Calu3 (cell line): ENCODE measurements at places on chromosomes 3 and 15. TPM values are rescaled to one million over a fixed set of nuclear protein-coding genes. Genes with fewer than 3 reads are reported as not detected.
A peak's percentile ranks its signal among the peaks of the same experiment; 100 is the strongest.

DNA sequence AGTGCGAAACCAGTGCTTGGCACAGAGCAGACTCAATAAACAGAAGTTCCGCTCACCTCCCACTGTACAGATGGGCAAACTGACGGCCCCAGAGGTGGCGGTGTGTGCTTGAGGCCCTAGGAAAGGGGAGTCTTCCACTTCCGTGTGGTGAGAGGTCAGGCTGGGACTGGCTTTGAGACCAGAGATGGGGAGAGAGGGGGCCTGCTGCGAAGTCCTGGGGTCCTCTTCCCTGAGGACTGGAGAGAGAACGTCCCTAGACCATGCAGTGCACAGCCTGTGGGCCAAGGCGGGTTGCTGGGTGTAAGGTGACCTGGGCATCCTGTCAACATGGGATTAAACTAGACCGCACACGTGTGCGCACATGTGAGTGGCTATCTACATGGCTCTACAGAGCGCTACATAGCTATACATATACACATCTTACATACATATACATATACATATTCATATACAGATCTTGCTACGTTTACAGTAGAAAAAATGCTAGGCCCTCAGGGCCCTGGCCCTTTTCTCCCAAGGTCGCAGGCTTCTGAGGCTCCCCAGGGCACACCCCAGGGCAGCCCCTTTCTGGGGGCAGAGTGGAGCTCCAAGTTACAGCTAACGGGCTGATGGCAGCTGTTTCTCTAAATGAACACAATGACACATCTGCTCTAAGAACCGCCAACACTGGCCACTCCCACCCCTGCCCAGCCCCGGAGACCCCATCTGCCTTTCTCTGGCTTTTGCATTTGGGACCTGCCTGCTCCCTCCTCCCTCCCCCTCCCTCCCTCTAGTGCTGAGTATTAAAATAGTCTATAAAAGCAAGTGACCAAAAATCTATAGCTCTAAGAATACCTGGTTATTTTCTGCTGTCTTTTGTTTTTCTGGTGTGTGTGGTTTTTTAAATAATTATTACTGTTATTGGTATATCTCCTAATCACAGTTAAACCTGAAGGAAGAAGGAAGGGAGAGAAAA, 47.0 kb downstream of the HCN4 start:
- H3K27ac ChIP-seq = no peak overlapping the region
- H3K4me3 ChIP-seq = no peak overlapping the region
- H3K4me1 ChIP-seq = no peaks in the 10 kb centered on the region

- no peak for DNase-seq
- no peaks in the 10 kb centered on the region for H3K4me1 ChIP-seq
- H3K27me3 ChIP-seq = no peaks in the 10 kb centered on the region
- no peaks in the 10 kb centered on the region for H3K36me3 ChIP-seq
Observed at GRCh38 chr3:115862849-115863248, 239.5 kb downstream of the GAP43 start.

DNA sequence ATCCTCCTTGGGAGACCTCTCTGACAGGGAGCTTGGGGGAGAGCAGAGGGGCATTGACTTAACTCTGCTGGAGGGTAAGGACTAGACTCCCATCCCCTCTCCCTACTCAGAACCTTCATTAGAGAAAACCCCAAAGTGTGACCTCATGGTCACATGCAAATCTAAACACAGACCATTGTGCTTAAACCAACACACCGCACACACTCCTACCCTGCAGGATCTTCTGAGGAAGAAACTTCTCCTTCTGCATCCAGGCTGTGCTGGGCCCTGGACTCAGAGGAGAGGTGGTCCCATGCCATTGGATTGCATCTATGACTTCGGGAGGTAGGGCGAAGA, 805 bp upstream of the PARP16 start:
- H3K27me3 ChIP-seq = no peaks in the 10 kb centered on the region
- no peak overlapping the region for H3K27ac ChIP-seq
- peaks cover 6% of the 10 kb centered on the region for H3K4me1 ChIP-seq
- H3K4me3 ChIP-seq = peak overlapping the region; percentile 96

GRCh38 chr3:78589778-78590177, 1178.0 kb downstream of the ROBO1 start:
- DNase-seq = no peak
- H3K27ac ChIP-seq = no peak overlapping the region

DNA sequence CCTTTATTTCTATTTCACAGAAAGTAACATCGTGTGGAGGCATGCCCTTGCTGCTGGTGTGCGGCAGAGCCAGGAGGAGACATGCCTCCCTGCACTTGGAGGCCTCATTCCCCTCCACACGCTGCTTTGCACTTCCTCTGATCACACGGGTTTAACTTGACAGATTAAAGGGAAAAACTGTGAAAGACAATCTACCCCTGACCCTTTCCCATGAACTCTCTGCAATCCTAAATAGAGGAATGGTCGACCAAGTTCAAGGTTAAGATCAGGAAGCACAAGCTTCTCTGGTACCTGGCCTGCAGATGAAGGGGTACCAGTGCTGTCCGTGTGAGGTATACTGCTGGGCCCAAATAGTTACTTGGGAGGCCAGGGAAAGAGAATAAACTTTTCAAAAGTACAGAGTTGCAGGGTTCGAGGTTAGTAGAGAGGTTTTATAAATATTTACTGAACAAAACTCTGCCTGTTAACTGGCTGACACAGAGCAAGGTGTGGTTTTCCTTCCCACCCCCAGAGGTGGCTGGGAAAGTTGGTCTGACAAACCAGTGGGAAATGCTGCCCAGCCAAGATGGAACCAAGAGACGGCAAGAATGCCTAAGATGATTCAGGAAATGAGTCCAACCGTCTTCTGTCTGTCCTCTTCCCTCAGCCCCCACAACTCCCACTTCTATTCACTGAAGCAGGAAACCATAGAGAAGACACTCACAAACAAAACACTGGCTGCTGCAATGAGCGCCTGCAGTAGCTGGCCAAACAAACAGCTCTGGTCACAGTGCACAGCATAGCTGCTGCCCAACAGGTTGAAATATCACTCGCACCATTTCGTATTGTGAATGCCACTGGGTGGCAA, 79.6 kb downstream of the IGF2BP2 start:
- no peak for DNase-seq
- H3K4me3 ChIP-seq = no peak overlapping the region
- H3K27ac ChIP-seq = peak overlapping the region; percentile 33
- H3K36me3 ChIP-seq = peaks cover 17% of the 10 kb centered on the region
- H3K4me1 ChIP-seq = peaks cover 35% of the 10 kb centered on the region
- H3K27me3 ChIP-seq = no peaks in the 10 kb centered on the region

Gene BTBD1
- 73.2 and 77.3 TPM in 2 replicates for total RNA-seq

DNA sequence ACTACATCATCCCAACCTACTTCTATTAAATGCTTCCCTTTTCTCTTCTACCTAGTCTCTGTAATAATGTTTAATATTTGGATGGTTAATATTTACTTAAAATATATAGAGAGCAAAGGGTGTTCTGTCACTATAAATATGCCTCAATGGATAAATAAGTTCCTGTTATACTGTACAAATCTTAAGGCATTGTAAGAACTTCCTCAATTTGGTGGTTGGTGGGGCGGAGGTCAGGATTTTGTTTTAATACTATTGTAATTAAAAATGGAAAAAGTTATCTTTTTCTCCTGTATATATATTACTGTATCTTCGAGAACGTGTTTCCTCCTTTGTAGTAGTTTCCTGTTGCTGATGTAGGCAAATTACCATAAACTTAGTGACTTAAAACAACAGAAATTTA, 41.5 kb downstream of the SPRED1 start:
- no peaks in the 10 kb centered on the region for H3K36me3 ChIP-seq
- H3K27me3 ChIP-seq = no peaks in the 10 kb centered on the region
- H3K4me1 ChIP-seq = no peaks in the 10 kb centered on the region

DNA sequence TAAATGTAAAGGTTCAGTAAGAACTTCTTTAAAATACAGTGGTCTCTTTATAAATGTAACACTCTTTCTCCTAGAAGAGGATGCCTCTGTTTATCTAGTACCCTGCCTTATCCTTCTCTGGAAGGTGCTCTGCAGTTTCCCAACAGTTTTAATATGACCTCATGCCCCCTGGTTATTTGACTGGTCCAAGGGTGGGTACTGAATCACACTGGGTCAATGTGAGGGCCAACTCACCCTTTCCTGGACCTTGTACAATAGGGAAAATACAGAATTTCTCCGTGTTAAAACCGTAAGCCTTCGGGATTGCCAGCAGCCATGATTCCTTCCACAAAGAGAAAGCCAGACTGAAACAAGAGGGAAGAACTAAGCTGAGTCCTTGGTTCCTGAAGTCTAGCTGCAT, 9.2 kb downstream of the DCBLD2 start:
- no peaks in the 10 kb centered on the region for H3K27me3 ChIP-seq
- H3K4me1 ChIP-seq = peaks cover 26% of the 10 kb centered on the region
- peak overlapping the region; percentile 51 for H3K27ac ChIP-seq
- no peak overlapping the region for H3K4me3 ChIP-seq

DNA sequence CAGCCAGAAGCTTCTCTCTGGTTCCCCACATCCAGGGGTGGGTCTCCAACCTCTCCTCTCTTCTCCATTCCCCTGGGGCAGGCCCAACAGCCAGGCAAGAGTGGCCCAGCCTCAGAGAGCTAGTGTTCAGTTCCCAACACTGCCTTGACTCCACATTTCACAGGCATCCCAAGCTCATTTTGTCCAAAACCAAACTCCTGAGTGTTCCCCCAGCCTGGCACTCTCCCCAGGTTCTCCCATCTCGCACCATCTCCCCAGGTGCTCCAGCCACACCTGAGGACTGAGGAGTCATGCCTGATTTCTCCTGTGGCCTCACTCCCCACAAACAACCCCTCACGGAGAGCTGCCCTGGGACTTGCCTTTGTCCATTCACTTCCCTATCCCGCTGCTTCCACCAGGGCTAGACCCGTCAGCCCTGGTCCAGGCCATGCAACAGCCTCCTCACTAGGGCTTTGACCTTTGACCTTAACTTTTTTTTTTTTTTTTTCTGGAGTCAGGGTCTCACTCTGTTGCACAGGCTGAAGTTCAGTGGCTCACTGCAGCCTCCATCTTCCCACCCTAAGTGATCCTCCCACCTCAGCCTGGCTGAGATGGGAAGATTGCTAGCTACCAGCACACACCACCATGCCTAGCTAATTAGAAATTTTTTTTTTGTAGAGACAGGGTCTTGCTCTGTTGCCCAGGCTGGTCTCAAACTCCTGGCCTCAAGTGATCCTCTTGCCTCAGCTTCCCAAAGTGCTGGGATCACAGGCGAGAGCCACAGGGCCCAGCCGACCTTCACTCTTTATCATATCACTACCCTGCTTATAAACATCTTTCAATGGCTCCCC, 3.9 kb upstream of the CSK start:
- H3K4me1 ChIP-seq = peaks cover 13% of the 10 kb centered on the region
- H3K36me3 ChIP-seq = peaks cover 9% of the 10 kb centered on the region
- peaks cover 14% of the 10 kb centered on the region for H3K27me3 ChIP-seq
- no peak for DNase-seq
- H3K27ac ChIP-seq = no peak overlapping the region

- no peak for DNase-seq
- no peaks in the 10 kb centered on the region for H3K4me1 ChIP-seq
- no peak overlapping the region for H3K27ac ChIP-seq
- no peaks in the 10 kb centered on the region for H3K36me3 ChIP-seq
- no peaks in the 10 kb centered on the region for H3K27me3 ChIP-seq
Observed at GRCh38 chr3:118597184-118597583, 437.5 kb downstream of the IGSF11 start.

GRCh38 chr15:61644550-61644949, 415.4 kb upstream of the RORA start:
- peaks cover 92% of the 10 kb centered on the region for H3K27me3 ChIP-seq
- no peaks in the 10 kb centered on the region for H3K36me3 ChIP-seq
- no peak for DNase-seq
- no peak overlapping the region for H3K4me3 ChIP-seq
- no peak overlapping the region for H3K27ac ChIP-seq
- H3K4me1 ChIP-seq = no peaks in the 10 kb centered on the region

DNA sequence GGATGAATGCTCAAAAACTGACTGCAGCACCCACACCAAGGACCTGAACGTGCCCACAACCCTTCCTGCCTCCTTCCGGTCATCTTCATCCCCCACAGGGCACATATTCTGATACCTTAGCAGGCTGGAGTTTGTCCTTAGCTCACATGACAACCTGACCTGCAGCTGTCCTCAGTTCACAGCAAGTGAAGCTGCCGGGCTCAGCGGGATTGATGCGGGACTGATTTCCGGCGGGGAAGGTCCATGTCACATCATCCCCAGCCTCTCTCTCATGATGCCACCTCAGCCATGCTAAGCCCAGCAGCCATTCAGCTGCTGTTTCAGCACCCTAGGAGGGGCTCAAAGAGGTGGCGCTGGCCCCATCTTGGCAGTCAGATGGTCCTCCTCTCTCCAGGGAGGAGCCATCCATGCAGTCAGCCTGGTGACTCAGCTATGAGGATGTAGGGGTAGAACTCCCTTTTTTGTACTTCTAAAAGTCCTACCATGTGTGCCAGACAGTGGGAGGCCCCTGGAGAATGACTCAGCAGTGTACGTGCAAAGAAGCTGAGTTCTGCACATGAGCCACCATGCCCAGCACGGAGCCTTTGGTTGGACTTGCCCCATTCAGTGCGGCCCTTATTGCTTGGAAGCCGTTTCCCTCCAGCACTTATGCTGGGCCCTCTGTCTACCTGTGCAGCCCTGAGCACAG, 9.5 kb downstream of the CA12 start:
- H3K27me3 ChIP-seq = no peaks in the 10 kb centered on the region
- H3K36me3 ChIP-seq = peaks cover 19% of the 10 kb centered on the region
- H3K4me1 ChIP-seq = peaks cover 60% of the 10 kb centered on the region
- DNase-seq = peak; percentile 52
- H3K27ac ChIP-seq = no peak overlapping the region

DNA sequence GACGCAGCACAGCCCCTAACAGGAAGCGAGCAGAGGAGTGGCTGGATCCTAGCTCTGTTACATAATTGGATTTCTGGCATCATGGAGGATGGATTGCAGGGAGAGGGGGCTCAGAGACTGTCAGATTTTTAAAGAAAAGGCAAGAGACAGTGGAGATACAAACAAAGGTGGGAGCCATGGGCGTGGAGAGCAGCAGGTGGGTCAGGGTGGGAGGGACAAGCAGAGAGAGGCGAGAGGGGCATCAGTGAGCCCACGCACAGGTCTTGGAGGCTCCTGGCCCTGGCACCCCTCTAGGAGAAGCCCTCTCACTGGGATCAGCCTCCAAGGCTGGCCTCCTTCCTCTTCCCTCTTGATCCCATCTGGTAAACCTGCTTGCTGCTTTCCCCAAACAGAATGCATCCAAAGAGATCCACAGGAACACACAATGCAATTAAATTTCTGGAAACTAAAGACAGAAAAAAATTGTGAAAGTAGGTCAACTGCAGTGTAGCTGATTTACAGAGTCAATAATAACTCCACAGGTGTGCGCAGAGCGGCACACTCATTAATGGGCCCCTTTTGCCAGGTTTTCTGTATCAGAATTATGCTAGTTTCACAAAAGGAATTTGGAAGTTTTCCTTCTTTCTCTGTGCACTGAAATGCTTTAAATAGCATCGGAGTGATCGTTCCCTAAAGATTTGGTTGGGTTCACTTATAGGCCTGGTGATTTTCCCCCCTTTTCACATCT, 66.1 kb downstream of the LSM3 start:
- no peak for DNase-seq
- H3K27me3 ChIP-seq = no peaks in the 10 kb centered on the region

- H3K4me1 ChIP-seq = peaks cover 45% of the 10 kb centered on the region
- DNase-seq = no peak
- H3K27ac ChIP-seq = peak overlapping the region; percentile 71
Observed at GRCh38 chr3:146523531-146523930, 20.9 kb downstream of the PLSCR1 start.

GRCh38 chr3:13866041-13866965, 13.6 kb downstream of the WNT7A start:
- H3K27me3 ChIP-seq = peaks cover 33% of the 10 kb centered on the region
- no peak for DNase-seq
- no peak overlapping the region for H3K4me3 ChIP-seq
- no peaks in the 10 kb centered on the region for H3K36me3 ChIP-seq

Gene RAD51
- total RNA-seq = 12.8 and 14.5 TPM in 2 replicates

GRCh38 chr3:13111173-13111872, 38.1 kb upstream of the IQSEC1 start:
- peaks cover 24% of the 10 kb centered on the region for H3K27me3 ChIP-seq
- H3K27ac ChIP-seq = peak overlapping the region; percentile 25
- H3K36me3 ChIP-seq = no peaks in the 10 kb centered on the region
- peak overlapping the region; percentile 24 for H3K4me3 ChIP-seq
- H3K4me1 ChIP-seq = peaks cover 33% of the 10 kb centered on the region

Gene IL17RD
- 2.0 and 2.2 TPM in 2 replicates for total RNA-seq
